Urothelium cell line (cell line): ENCODE measurements at places on chromosomes 2 and 18.

- DNase-seq: no peak
Observed at GRCh38 chr2:114699423-114699944, 257.0 kb downstream of the DPP10 start.

DNA sequence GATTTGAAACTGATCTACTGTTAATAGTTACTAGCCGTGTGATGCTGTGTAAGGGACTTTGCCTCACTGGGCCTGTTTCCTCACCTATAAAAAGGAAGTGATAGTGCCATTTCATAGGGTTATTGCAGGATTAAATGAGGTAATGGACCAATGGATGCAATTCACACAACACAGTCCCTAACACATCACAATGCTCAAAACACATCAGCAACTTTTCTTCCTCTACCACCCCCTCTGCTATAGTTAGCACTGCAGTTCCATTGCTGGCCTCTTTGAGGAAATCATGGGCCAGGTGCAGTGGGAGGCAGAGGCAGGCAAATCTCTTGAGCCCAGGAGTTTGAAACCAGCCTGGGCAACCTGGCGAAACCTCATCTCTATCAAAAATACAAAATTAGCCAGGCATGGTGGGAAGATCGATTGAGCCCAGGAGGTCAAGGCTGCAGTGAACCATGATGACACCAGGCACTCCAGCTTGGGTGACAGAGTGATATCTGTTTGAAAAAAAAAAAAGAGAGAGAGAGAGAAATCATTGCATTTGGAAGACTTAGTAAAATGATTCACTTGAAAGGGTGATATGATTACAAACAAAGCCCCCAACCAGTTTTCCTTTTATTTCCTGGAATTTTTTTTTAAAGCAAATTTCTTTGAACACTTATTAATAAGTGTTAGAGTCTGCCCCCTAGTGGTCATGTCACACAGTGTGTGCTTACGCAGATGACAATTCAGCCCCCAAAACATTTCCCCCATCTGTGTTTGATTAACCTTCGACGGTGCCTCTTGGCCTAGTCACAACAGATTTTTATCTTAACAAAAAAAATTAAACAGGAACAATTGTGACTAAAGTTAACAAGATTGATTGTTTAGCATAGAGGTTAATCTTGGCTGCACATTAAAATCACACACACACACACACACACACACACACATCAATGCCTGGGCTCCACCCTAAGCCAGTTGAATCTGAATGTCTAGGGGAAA lies 88.6 kb upstream of the BCL11A start:
- peak; percentile 46 for DNase-seq

DNA sequence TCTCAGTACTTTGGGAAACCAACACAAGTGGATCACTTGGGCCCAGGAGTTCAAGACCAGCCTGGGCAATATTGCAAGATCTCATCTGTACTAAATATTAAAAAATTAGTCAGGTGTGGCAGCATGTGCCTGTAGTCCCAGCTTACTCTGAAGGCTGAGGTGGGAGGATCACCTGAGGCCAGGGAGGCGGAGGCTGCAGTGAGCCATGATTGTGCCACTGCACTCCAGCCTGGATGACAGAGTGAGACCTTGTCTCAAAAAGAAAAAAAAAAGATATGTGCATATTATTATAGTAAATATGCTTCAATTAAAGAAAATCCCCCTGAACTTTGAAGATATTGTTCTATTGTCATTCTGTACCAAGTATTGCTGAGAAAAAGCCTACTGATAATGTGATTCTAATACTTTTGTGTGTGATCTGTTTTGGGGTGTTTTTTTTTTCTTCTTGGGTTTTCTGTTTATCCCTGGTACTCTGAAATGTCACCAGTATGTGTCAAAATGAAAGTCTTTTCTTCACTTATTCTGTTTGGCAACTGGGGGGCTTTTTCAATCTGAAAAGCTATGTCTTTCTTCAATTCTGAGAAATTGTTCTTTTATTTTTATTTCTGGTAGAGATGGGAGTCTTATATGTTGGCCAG lies 13.2 kb downstream of the NEURL3 start:
- no peak for DNase-seq

GRCh38 chr18:59516356-59517155 lies 157.5 kb upstream of the LMAN1 start:
- peak; percentile 40 for DNase-seq

GRCh38 chr2:204946892-204947291 lies 401.6 kb downstream of the PARD3B start:
- no peak for DNase-seq

DNA sequence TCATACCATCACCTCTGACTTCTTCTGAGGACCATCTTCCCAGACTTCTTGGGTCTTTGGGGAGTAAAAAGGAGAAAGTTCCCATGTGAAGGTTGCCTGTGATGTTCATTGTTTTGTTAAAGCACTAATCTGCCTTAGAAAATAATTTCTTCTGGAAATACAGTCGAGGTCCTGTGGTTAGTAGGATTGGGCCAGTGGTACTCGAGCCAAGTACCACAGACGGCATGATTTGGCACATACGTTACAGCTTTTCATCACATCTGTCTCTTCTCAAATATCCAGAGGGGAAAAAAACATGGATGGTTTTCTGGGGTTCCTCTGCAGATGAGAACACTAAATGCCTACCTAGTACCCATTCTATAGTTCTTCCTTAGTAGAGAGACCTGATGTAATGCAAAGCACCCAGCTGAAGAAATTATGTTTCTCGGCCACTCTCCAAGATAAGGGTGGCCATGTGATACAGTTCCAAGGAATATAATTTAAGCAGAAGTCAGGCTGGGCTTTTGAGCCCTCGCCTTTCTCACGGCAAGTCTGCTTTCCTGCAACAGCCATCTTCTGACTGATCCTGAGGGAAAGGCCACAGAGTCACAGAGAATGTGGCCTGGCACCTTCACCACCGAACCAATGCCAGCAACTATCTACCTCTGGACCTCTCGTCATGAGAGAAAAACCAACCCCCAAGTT lies 161.0 kb downstream of the RNF152 start:
- no peak for DNase-seq

GRCh38 chr2:223897669-223898330 lies 47.3 kb downstream of the WDFY1 start:
- no peak for DNase-seq

- DNase-seq: no peak
Observed at GRCh38 chr2:231476920-231477319, 12.6 kb upstream of the NCL start.

- no peak for DNase-seq
Observed at GRCh38 chr18:1018181-1018681, 113.6 kb downstream of the ADCYAP1 start.

- DNase-seq: no peak
Observed at GRCh38 chr2:132477962-132478361, 61.4 kb downstream of the GPR39 start.

DNA sequence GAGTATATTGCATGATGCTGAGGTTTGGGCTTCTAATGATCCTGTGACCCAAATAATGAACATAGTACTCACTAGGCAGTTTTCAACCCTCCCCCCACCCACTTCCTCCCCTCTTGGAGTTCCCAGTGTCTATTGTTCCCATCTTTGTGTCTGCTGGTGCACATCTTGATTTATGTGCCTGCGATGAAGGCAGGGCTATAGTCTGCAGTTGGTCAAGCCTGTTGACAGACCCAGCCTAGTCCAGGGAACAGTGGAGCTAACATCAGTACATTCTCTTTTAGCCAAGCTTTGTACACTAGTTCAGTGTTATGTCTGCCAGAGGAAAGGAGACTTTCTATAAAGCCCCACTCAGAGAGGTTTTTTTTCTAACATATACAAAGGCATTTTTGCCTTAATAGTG lies 287.6 kb downstream of the CPS1 start:
- DNase-seq: no peak

DNA sequence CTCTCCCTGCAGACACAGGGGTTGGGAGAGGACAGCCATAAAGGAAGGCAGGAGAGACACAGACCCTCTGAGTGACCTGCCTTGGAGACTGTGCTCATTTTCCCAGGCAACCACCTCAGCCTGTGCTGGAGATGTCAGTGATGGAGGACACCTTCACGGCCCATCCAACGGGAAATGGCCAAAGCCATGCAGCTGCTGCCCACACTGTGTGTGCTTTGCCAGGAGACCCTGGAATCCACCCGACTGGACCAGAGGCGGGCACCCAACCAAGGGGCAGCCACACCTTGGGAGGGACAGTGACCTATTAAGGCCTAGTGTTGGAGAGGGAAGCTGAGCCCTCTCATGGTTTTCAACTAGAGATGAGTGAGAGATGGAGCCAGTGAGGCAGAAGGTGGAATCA lies 192.5 kb downstream of the SMAD2 start:
- no peak for DNase-seq

DNA sequence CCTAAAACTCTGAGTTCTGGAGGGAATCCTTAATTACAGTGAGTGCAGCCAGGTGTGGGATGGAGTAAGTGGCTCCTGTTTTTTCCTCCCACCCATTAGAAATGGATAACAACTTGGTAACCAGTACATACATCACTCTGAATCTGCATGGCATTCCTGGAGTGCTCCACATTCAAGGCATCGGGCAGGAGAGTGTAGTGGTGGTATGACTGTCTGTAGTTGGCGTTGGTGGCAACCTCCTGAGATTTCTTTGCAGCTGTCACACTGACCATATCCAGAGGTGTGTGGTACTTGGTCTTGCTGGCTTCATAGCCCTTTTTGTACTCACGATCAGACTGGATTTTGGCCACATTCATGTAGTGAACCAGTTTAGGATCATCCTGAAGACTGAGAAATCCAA lies 68.3 kb downstream of the NEB start:
- DNase-seq: no peak

DNA sequence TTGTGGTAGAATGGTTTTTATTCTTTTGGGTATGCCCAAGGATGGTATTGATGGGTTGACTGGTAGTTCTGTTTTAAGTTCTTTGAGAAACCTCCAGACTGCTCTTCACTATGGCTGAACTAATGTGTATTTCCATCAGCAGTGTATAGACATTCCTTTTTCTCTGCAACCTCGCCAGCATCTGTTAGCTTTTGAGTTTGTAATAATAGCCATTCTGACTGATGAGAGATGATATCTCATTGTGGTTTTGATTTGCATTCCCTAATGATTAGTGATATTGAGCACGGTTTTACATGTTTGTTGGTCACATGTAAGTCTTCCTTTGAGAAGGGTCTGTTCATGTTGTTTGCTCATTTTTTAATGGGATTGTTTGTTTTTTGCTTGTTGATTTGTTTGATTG lies 1348.7 kb upstream of the NXPH2 start:
- DNase-seq: no peak

GRCh38 chr2:177244244-177244771 lies 20.2 kb downstream of the NFE2L2 start:
- DNase-seq: no peak

GRCh38 chr2:17979707-17980106 lies 101.2 kb downstream of the KCNS3 start:
- no peak for DNase-seq

- peak; percentile 53 for DNase-seq
Observed at GRCh38 chr2:85662899-85663593, 5.0 kb downstream of the SFTPB start.

DNA sequence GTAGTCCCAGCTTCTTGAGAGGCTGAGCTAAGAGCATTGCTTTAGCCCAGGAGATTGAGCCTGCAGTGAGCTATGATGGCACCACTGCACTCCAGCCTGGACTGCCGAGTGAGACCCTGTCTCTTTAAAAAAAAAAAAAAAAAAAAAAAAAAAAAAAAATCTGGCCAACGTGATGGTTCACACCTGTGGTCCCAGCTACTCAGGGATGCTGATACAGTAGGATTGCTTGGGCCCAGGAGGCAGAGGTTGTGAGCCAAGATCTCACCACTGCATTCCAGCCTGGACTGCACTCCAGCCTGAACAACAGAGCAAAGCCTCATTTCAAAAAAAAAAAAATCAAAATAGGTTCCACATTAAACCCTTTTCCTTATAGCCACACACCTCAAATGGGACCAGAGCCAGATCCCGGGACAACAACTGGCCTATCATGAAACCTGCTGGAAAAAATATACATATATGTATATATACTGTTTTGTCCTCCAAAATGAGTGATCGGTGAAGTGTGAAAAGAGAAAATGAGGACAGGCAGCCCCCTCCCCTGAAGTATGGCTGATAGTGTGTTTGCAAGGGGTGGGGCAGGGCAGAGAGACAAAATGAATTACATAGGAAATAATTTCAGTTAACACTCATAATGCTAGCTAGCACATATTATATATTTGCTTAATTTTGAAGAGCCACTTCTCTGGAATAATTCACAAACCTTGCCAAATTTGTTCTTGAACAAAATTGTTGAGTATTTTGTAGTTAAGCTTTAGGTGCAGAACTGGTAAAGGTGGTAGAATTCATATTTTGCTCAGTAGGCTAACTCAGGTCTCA lies 22.9 kb downstream of the MAPRE2 start:
- no peak for DNase-seq

DNA sequence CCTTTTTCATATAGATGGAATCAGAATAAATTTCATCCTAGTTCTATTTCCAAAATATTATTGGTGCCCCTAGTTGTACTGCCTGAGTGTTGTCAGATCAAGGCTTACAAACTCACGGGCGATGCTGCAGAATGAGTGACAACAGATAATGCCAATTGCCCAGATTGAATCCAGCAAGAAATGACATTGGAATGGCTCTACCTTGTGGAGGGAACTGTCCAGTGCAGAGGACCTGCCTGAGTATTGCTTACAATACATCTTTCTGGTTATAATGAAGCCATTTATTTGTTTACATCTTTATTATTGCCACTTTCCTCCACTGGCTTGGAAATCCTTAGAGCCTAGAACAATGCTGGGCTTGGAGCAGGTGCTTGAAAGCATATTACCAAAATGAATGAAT lies 7.8 kb upstream of the IL1R2 start:
- no peak for DNase-seq

- DNase-seq: no peak
Observed at GRCh38 chr2:241018051-241018891, 19.9 kb downstream of the SNED1 start.

- DNase-seq: peak; percentile 31
Observed at GRCh38 chr2:217851191-217852020, 151.4 kb downstream of the TNS1 start.

GRCh38 chr2:170716851-170717598 lies 1.9 kb downstream of the SP5 start:
- DNase-seq: no peak

GRCh38 chr2:202494300-202495229 lies 118.4 kb downstream of the BMPR2 start:
- DNase-seq: no peak

DNA sequence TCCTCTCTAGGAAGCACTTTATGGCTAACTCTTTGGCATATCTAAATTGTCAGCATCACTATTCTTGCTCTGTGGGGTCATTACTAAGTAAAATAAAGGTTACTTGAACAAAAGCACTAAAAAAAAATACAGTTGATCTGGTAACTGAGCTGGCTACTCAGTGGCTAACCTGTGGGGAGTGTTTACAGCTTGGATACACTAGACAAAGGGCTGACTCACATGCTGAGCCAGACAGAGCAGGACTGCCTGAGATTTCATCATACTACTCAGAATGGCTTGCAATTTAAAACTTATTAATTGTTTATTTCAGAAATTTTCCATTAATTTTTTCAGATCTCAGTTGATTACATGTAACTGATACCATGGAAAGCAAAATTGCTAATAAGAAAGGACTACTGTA lies 1690.4 kb upstream of the SLC39A10 start:
- peak; percentile 52 for DNase-seq
